ENCODE measurements at places on chromosomes 1 and 21.

GRCh38 chr21:39105836-39106235, 77.4 kb downstream of the PSMG1 start:
- DNase-seq: no peak

DNA sequence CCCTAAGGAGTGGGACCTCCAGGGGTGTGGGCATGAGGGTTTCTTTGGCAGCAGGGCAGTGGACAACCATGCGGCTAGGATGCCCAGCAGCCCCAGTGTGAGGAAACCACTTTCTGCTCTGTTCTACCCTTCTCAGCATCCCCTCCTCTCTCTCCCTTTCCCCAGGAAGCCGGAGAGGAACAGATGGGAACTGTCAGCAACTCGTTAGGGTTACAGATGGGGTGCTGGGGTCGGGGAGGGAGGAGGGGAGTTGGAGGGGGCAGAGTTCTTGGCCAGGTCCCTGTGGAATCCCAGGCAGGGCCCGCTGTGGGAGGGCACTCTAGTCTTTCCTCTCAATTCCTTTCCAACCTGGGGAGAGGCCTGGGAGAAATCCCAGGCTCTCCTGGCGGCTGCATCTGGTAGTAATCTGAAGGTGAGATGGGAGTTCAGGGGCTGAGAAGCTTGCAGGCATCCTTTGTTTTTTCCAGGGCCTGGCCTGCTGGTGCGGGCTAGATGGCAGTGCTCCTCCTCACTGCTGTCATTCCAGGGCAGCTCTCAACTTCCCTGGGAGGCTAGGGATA, 93.9 kb upstream of the CSF3R start:
- no peak for DNase-seq

DNA sequence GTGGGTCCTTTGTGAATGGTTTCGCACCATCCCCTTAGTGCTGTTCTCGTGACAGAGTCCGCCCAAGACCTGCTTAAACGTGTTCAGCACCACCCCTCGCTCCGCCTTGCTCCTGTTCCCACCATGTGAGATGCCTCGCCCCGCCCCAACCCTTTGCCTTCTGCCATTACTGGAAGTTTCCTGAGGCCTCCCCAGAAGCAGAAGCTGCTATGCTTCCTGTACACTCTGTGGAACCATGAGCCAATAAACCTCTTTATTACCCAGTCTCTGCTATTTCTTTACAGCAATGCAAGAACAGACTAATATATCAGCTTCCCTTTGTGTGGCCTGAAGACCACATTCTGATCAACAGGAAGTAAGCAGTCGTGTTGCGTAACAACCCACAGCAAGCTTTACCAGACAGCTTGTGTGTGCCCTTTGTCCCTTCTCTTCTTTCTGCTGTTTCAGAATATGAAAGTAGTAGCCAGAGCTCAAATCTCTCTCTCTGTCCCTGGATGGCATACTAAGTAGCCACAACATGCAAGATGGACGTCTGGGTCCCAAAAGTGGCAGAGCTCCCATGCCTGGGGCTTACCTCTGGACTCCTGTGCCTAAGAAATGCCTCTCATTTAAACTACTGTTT, 14.1 kb downstream of the HENMT1 start:
- DNase-seq: peak; percentile 46

GRCh38 chr1:6614019-6614928, 743 bp downstream of the PHF13 start:
- peak; percentile 32 for DNase-seq

Measured in PC-3 (cell line).